ENCODE measurements at places on chromosomes 4 and X. TPM values are rescaled to one million over a fixed set of nuclear protein-coding genes. Genes with fewer than 3 reads are reported as not detected.

SEC24D gene
- total RNA-seq, result 112 TPM

CXCL3 gene
- total RNA-seq, result 3.3 TPM

MAGEA11 gene
- not detected for total RNA-seq

GASK1B gene
- total RNA-seq, result 30.6 TPM

UXT gene
- 108 TPM for total RNA-seq

CHRNA9 gene
- total RNA-seq, result 0.12 TPM

ABCG2 gene
- 2.3 TPM for total RNA-seq

MAGEC1 gene
- not detected for total RNA-seq

AMELX gene
- not detected for total RNA-seq

HSD17B13 gene
- 0.22 TPM for total RNA-seq

FAAH2 gene
- not detected for total RNA-seq

PAPSS1 gene
- 68.2 TPM for total RNA-seq
